LNCaP clone FGC (cell line): ENCODE measurements at places on chromosomes 7 and 10.

- no peak for DNase-seq
Observed at GRCh38 chr10:104199567-104199966, 32.6 kb downstream of the CFAP43 start.

- no peak for DNase-seq
Observed at GRCh38 chr7:98459529-98459928, 58.6 kb upstream of the BAIAP2L1 start.

- DNase-seq, result no peak
Observed at GRCh38 chr7:151426904-151427704, 12.8 kb downstream of the CRYGN start.

DNA sequence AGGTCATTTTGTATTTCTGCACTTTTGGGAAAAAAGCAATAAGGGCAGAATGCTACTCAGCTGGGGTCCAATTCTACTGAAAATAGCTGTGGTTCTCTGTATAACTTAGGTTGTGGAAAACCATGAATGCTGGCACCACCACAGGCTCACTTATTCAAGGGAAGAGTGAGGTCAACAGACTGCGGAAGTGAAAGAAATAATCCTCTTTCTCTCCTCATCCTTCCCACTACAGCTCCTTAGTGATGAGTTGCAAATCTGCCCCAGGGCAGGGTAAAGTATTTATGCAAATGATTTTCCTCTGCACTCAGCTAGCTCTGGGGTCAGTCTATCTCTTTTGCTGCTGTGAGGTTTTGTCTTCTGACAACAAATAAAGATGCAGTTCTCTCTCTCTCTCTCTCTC, 74.1 kb upstream of the PTPRZ1 start:
- no peak for DNase-seq

- DNase-seq, result no peak
Observed at GRCh38 chr7:2165610-2166594, 66.8 kb downstream of the MAD1L1 start.

DNA sequence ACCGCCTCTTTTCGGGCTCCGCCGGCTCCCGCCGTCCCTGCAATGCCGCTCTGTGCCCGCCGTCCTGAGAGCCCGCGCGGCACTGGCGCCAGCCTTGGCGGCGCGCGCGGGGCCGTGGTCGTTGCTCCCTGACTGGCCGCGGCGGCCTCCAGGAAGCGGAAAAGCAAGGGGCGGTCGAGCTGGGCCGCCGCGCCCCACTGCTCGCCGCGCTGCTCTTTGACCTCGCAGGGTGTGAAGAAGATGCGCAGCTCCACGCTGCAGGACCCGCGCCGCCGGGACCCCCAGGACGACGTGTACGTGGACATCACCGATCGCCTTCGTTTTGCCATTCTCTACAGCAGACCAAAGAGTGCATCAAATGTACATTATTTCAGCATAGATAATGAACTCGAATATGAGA, at the start of gene CDC14C:
CDC14C (plus strand) TSS at position 115 of the 400 bp plus-strand sequence; CDS start at position 241, 126 bp downstream.
- DNase-seq, result no peak

GRCh38 chr7:133349101-133349500, 96.2 kb downstream of the EXOC4 start:
- no peak for DNase-seq

DNA sequence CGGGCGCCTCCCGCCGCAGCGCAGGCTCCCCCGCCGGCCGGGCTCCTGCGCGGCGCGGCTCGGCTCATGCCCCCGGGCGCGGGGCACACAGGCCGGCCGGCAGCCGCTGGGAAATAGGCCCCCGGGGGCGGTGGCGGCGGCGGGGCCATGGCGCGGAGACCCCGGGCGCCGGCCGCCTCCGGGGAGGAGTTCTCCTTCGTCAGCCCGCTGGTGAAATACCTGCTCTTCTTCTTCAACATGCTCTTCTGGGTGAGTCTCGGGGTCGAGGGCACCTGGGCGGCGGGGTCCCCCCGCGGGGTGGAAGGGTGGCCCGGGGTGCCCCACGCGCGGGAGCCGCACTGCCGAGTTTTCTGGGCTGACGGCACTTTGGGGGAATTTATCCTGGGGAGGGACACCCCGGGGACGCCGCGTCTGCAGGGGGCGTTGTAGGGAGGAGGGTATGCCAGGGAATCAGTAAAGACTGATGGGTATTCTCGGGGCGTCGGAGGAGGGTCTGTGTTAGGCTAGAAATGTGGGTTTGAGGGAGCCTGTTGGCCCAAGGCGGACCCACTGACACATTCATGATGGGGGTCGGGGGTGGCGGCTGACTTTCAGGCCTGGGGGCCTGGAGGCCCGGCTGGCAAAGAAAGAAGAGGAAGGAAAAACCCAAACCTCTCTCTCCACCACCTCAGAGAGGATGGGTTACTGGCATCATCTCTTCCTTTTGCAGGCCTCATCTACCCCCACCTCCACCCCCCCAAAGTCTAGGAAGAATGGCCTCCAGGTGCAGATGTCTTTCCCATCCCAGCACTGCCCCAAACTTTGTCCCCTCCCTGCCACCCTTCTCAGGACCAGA, 544 bp downstream of the TSPAN33 start:
- DNase-seq, result no peak

- DNase-seq, result no peak
Observed at GRCh38 chr10:123402656-123403055, 248.5 kb downstream of the BUB3 start.

GRCh38 chr10:103193107-103193819, at the start of gene NT5C2:
NT5C2 (minus strand) TSS chr10:103193272; CDS start chr10:103174958, 18,314 bp downstream.
- DNase-seq, result no peak

GRCh38 chr10:52004342-52004949, 305.1 kb upstream of the CSTF2T start:
- peak; percentile 6 for DNase-seq

GRCh38 chr7:114085313-114085591, 166.4 kb upstream of the PPP1R3A start:
- no peak for DNase-seq

GRCh38 chr7:16675277-16675676, 29.3 kb downstream of the BZW2 start:
- DNase-seq, result no peak

DNA sequence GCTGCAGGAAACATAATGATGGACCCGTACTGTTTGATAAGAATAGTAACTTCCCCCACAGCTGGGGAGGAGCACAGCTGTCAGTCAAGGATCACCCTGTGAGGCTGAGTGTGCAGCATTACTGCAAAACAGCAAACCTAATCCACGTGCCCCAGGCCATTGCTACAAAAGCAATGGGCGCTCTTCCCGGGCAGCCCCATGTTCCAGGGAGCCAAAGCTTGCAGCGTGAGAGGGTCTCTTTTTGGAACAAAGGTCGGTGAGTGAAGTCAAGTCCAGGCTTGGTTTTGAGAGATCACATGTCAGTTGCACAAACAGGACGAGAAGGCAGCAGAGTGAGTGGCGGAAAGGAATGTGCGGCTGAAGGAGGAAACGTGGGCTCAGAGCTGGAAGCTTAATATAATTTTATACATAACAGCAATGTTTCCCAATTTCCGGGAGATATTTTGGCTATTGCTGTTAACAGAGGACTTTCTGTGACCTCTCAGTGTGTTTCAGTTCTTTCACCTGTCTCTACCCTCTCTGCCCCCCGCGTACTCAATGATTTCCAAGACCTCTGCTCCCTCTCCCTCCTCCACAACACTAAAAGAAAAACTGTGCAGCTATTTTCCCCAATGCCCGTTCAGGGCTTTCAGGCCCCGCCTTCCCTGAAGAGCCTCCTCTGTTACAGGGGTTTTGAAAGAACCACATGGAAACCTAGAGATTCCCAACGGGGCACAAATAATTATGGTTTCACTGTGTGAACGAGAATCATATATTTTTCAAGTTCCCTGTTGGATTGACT, 128.9 kb downstream of the MTPAP start:
- no peak for DNase-seq

GRCh38 chr10:65360497-65360896, 1565.3 kb upstream of the LRRTM3 start:
- no peak for DNase-seq

GRCh38 chr7:21939136-21939857, 6.4 kb downstream of the CDCA7L start:
- peak; percentile 56 for DNase-seq

DNA sequence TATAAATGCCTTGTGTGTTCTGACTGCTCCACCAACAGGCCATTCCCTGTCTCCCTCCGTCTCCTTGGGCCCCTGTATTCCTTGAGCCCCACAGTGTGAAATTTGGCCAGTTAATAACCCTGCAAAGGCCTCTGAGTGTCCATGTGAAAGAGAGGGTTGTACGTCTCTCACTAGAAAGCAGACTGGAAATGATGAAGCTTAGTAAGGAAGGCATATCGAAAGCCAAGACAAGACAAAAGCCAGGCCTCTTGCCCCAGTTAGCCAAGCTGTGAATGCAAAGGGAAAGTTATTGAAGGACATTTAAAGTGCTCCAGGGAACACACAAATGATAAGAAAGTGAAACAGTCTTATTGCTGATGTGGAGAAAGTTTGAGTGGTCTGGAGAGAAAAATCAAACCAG, 680.2 kb downstream of the SDK1 start:
- DNase-seq, result no peak

- no peak for DNase-seq
Observed at GRCh38 chr7:53609185-53609584, 573.8 kb downstream of the POM121L12 start.

DNA sequence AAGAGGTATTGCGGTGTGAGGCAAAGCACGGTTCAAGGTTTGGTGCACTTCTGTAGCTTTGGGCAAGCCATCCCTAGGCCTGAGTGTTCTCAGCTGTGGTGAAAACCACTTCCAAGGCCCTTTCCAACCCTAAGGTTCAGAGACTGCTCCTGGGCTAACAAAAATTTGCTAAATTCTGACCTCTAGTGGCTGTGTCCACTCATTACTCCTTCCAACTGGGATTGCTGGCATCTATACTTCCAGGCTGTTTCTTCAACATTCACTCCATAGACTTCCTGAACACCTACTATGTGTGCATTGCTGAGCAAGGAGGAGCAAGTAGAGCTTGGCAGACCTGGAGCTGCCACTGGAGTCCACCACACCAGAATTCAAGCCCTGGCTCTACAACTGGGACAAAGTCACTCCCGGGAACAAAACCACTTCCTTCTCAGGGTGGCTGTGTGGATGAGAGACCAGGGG, 29.3 kb upstream of the SH3PXD2A start:
- DNase-seq, result peak; percentile 22

- DNase-seq, result no peak
Observed at GRCh38 chr10:71262027-71262426, 49.7 kb downstream of the UNC5B start.

DNA sequence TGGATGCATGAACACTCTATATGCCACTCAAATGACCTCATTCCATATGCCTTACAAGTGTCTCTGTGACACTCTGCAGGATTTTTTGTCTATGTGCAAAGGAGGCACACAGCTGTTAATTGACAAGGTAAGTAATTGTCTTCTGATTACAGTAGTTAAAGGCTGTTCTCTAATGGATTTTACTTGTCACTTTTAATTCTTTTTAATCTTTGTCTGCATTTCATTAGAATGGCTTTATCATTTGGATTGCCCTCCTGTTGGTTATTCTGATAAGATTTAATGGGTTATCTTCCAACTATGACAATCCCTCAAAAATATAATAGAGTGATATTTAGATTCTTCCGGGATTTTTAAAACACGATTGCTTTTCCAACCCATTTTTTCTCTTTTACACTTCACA, 290.0 kb upstream of the TEX47 start:
- no peak for DNase-seq

DNA sequence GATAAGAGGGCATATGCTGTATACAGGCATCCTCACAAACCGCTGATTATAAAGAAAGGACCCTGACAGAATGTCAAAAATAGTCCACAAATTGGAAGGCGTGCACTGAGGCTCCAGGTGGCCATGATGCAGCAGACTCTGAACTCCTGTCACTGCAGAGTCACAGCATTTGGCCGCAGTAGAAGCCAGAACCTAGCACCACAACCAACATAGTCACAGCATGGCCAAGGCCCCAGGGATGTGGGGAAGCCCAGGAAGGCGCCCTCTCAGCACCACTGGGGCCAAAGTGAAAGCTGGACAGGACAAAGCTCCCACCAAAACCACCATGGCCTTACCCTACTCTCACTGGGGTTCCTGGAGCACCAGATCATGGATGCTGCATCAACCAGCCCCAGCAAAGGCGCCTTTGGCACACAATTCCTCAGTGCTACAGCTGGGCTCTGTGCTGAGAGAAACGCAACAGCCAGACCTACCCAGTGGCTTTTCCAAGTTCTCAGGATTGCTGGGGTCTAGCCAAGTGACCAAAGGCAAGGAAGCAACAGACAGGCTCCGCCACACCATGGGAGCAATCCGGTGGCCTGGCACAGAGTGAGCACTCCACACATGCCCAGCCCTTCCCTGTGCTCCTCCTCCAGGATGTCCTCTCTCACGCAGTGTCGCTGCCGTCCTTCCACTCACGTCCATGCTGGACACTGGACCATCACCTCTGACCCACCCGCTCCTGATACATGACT, 60.2 kb downstream of the STK17A start:
- no peak for DNase-seq

DNA sequence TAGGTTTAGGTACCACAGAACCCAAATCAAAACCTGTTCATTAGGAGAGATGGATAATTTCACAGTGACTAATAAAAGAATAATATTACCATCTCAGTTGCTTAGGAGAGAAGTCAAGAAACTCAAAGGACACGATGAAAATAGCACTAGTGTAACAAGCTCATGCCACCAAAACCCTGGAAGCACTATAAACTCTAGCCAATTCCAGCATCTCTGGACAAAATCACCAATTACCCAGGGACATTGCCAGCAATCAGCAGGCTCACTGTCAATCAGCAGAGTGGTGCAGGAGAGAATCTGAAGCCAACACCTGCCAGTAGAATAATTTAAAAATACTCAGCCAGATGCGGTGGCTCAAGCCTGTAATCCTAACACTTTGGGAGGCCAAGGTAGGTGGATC, 88.9 kb downstream of the ARMH3 start:
- no peak for DNase-seq

DNA sequence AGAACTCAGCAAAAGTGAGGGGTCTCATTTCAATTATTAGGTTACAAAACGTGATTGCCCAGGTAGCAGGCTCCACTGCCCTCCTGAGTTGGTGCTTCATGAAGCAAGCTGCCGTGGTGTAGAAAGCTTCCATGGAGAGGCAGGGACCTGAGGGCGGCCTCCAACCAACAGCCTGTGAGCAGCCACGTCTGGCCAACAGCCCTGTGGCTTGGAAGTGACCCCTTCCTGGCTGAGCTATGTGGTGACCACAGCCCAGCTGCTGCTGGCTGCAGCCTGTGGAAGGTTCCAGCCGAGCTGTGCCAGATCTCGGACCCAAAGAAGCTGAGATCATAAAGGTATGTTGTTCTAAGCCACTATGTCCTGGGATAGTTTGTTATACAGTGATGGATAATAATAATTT, 122.5 kb upstream of the KLF6 start:
- no peak for DNase-seq
